Mucosa of descending colon (tissue), 3 donors: ENCODE measurements at places on chromosomes 5 and 9. TPM values are rescaled to one million over a fixed set of nuclear protein-coding genes. Genes with fewer than 3 reads are reported as not detected.
A peak's percentile ranks its signal among the peaks of the same experiment; 100 is the strongest.

The CD72 gene
- 3.0 TPM for total RNA-seq

The ADAMTS16 gene
- 0.35 TPM for total RNA-seq

The MCCC2 gene
- total RNA-seq = 63.8 TPM

- DNase-seq = no peak
Observed at GRCh38 chr5:120375248-120375647, 88.9 kb upstream of the PRR16 start.

DNA sequence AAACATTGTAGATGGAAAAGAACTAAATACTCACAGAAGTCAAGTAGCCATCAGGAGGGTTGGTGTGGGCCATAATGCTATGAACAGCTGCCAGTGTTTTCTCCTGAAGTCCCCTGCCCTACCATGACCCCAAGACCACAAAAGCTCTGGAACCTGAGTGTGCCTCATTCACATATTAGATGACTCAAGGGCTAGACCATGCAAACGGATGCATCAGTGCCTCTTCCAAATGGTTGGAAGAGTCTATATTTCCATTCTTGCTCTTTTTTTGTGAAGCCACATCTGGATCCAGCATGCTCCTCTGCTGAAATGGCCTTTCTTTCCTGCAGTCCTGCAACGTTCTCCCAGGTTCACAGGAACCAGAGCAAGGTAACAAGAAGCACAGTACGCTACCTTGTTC, 136.6 kb upstream of the EPB41L4A start:
- DNase-seq = no peak

The ST8SIA4 gene
- total RNA-seq = 9.6 TPM

The HTR4 gene
- 15.0 TPM for total RNA-seq

GRCh38 chr9:120726484-120726883, 12.2 kb upstream of the MEGF9 start:
- DNase-seq = no peak

The CSF2 gene
- total RNA-seq = not detected

DNA sequence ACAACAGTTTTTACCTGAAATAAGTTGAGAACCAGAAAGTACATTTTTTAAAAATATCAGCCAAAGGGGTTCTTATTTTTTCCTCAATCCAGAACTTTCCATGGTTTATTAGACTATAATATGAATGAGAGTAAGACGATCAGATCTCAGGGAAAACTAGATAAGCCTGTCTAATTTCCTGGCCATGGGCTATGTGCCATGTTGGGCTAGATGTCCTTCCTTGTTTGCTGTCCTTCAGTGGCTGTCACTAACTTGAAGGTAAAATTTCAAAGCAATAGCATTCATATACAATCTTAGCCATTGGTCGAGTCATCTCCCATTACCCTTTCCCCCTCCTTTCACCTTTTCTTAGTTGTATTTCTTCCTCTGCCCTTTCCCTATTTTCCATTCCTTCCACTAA, 179.5 kb upstream of the PPP1R2B start:
- no peak for DNase-seq

DNA sequence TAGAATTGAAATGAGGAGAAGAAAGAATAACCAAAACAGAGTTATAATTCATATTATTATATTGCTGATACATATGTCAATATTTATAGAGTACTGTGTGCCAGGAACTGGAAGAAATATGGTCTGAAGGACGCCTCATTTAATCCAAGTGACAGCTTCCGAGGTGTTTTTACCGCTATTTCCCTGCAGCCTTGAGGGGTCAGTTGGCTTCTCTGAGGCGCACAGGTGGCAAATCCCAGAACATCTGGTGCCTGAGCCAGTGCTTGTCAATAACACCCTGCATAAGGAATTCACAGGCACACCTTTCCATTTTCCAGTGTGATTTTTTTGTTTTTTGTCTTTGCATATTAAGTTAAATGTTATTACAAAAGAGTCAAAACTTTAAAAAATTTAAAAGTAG, 43.3 kb upstream of the CTSL start:
- no peak for DNase-seq

DNA sequence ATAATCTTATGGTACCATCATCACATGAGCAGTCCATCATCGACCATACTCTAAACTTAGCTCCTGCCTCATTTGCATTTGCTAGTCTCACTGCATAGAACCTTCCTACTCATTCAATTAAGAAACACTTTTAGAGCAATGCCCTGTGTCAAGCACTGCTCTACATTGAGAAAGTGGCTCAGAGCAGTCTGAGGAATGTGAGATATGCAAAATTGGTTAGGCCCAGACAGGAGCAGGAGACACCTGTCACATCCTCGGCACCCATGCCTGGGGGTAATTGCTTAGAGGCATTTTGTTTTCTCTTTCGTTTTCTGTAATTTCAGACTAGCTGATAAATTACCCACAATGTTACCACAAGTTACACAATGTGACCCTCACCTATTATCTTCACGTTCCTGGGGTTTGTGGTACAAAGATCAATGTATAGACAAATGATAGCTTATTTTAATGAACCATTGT, 4.9 kb upstream of the RARS1 start:
- no peak for DNase-seq

DNA sequence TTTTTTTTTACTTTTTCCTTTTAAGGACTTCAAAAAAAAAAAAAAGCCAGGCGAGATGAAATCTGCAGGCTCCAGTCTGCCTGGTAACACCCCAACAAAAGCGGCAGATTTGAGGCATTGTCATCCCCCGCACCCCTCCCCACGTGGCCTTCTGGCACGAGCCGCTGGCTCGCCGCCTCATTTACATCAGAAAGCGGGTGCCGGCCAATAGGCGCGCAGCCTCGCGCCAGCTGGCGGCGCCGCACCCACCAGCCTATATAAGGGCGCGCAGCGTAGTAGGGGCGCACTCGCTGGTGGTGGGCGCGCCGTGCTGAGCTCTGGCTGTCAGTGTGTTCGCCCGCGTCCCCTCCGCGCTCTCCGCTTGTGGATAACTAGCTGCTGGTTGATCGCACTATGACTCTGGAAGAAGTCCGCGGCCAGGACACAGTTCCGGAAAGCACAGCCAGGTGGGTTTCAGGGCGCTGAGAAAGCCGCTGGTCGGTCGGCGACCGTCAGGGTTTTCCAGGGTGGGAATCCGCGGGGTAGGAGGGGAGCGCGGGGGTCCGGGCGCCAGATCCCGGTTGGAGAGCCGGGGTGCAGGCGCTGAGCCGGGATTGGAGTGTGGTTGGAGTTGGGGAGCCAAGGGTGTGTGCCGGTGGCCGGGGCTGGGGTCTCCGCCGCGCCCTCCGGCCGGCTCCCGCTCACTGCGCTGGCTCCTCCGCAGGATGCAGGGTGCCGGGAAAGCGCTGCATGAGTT, at the start of gene GADD45G:
Gene GADD45G, plus strand, starts transcription at position 284 of the 736 bp plus-strand sequence. Its CDS starts 110 bp downstream, at position 394.
- peak; percentile 92 for DNase-seq

The LCN9 gene
- not detected for total RNA-seq

The EGR1 gene
- 90.0 TPM for total RNA-seq

GRCh38 chr5:137641148-137641547, 94.7 kb downstream of the KLHL3 start:
- no peak for DNase-seq

- peak; percentile 17 for DNase-seq
Observed at GRCh38 chr5:139806726-139807646, 11.4 kb downstream of the PSD2 start.

DNA sequence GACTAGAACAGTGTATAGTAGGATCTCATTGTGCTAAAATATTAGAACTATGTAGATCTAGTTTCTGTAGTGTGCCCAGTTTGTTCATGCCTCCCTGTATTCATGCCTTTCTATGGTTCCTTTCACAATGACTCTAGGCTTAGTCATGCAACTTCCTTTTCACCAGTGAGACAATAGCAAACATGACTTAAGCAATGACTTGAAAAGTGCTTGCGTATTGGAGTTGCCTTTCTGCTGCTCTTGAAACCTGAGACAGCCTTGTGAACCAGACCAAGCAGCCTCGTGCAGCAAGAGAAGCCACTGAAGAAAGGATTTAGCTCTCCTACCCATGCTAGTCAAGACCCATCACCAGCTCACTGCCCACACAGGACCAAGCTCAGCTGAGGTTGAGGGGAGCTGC, 294.5 kb upstream of the TAS2R1 start:
- DNase-seq = no peak
